ENCODE measurements at places on chromosomes 2 and 18.

DNA sequence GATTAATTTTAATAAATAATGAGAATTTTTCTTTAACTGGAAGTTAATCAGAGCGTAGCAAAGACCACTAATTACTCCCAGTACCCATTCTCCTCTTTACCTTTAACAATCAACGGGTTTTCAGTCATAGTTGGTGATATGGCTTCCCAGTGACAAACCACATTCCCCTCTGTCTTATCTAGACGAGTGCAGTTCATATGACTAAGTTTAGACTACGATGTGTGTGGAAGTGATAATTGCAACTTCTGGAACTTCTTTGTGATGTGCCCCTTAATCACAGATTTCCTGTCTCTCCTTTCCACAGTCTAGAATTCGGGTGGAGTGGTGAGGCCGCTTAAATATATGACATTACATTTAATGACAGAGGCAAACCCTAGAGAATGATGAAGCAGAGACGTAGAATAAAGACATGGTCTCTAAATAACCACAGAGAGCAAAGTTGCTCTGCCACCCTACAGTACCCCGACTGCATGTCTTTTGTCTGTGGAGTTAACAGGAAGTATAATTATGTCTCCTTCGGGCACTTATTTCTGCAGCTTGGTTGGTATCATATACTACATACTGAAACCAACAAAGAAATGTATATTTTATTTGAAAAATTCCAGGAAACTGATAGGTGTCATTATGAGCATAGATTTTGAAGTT lies 693.3 kb upstream of the CDH7 start:
- no peak for DNase-seq

- DNase-seq, result no peak
Measured at GRCh38 chr18:69617888-69618287, 217.2 kb downstream of the DOK6 start.

DNA sequence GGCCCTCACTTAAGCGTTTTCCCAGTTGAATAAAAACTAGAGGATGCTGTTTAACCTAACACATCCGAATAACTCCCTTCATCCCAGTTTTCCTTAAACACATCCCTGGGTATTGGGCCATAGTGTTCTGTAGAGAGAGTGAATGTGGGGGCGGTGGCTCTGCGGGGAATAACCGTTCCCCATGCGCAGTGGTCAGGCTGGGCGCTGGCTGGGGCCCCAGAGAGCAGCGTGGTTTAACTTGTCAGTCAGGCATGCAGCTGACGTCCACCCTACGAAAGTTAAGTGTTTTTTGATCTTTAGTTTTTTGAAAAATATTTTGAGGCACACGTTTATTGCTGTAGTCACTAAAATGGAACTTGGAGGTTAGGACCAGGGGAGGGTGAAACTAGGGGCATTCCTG lies 33.7 kb downstream of the CTDP1 start:
- no peak for DNase-seq

GRCh38 chr2:60337142-60337497 lies 216.3 kb downstream of the BCL11A start:
- DNase-seq, result no peak

DNA sequence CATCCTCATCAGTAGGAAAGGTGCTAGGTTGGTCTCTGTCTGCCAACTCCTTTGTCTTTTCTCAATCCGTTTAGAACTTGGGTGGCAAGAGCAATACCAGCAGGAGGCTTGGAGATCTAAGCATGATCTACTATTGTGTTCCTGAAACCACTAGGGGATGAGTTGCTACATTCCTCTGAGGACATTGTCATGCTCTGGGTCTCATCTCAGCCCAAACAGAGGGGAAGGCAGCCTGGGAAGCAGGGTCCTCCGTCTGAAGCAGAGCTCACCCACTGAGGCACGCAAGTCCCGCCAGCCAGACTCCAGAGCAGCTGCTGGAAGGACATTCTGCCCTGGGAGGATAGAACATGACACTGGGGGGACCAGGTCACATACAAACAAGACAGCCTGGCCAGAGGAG lies 162.9 kb downstream of the MTCL1 start:
- no peak for DNase-seq

- no peak for DNase-seq
Measured at GRCh38 chr2:104340162-104340561, 513.8 kb upstream of the POU3F3 start.

GRCh38 chr2:158061763-158062162 lies 39.9 kb upstream of the UPP2 start:
- no peak for DNase-seq

DNA sequence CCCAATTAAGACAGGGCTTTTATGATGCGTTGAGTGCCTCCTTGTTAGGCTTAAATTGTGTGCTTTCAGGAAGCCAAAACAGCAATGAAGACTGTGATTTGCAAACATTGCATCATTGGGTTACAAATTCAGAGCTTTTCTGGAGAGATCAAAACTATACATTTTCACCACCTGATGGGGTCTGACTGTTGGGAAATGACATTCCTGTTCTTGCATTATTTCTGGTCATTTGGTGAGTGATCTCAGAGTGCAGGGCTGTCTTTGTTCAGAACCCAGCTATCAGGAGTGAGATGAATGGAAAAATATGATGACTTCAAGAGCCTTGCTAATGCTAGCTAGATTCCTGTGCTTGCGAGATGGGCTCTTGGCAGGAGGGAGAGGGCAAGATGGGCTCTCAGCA lies 39.1 kb downstream of the SH3RF3 start:
- DNase-seq, result no peak

GRCh38 chr18:43680096-43680495 lies 402.8 kb upstream of the SYT4 start:
- no peak for DNase-seq

GRCh38 chr2:120182019-120182560 lies 41.1 kb downstream of the TMEM185B start:
- DNase-seq, result no peak

GRCh38 chr2:39403311-39403710 lies 33.8 kb downstream of the MAP4K3 start:
- DNase-seq, result no peak

- no peak for DNase-seq
Measured at GRCh38 chr2:44804406-44805265, 136.9 kb upstream of the SIX3 start.

DNA sequence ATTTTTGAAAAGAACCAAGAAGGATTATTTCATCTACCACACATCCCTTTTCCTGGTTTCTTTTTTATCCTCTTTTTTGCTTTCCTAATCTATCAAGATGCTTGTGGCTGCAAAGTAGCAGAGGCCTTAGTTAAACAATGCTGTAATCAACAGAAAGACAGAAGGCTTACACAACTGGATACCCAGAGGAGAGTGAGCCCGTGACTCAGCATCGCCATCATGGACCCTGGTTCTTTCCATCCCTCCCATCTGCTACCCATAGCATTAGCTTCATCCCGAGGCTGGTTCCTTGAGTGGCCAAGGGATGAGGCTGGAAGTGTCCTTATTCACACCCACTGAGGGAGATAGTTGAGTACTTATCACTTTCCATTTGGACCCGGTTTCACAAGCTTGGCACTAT lies 7.5 kb upstream of the HAAO start:
- no peak for DNase-seq

- DNase-seq, result no peak
Measured at GRCh38 chr2:59662127-59662861, 891.2 kb downstream of the BCL11A start.

GRCh38 chr2:40364151-40364874 lies 87.6 kb downstream of the SLC8A1 start:
- DNase-seq, result no peak

GRCh38 chr18:63299837-63300745 lies 19.5 kb downstream of the BCL2 start:
- DNase-seq, result no peak

- no peak for DNase-seq
Measured at GRCh38 chr18:63180321-63180720, 139.2 kb downstream of the BCL2 start.
